ENCODE measurements at places on chromosomes 7 and 10.

DNA sequence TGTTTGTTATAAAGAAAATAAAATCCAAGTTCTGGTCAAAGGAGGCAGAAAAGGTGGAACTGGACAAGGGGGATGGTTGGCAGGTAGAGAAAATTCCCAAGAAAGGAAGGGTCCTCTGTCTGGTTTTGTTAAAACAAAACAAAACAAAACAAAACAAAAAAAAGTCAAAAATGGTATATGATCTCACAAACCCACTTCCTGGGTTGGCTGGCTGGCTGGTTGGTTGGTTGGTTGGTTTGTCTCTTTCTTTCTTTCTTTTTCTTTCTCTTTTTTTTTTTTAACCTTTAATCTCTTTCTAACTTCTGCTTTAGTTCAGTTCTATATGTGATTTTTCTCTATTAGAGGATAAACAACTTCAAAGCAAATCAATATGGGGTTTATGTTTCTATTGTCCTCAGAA is 41.1 kb upstream of the CPN1 start:
- no peak for DNase-seq

DNA sequence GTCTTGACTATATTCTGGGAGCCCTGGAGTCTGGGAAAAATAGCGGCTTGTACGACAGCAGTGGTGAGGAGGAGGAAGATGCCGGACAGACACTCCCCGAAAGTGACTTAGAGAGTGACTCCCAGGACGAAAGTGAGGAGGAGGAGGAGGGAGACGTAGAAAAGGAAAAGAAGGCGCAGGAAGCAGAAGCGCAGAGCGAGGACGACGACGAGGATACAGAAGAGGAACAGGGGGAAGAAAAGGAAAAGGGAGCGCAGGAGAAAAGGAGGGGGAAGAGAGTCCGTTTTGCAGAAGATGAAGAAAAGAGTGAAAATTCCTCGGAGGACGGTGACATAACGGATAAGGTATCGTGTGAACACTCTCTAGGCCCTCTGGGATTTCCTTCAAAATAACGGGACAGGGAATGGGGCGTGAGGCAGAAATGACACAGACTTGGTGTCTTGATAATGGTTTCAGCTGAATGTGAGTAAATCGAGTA is 908 bp downstream of the NOM1 start:
- no peak for DNase-seq

- no peak for DNase-seq
These were observed 27.4 kb upstream of the DGKI start for GRCh38 chr7:137873979-137874777.

- DNase-seq, result no peak
These were observed 123.1 kb downstream of the POLR1F start for GRCh38 chr7:19585761-19586160.

- DNase-seq, result no peak
These were observed 229.7 kb downstream of the CACNB2 start for GRCh38 chr10:18369859-18370473.

GRCh38 chr10:15112657-15113056 is 15.5 kb downstream of the RPP38 start:
- DNase-seq, result no peak

DNA sequence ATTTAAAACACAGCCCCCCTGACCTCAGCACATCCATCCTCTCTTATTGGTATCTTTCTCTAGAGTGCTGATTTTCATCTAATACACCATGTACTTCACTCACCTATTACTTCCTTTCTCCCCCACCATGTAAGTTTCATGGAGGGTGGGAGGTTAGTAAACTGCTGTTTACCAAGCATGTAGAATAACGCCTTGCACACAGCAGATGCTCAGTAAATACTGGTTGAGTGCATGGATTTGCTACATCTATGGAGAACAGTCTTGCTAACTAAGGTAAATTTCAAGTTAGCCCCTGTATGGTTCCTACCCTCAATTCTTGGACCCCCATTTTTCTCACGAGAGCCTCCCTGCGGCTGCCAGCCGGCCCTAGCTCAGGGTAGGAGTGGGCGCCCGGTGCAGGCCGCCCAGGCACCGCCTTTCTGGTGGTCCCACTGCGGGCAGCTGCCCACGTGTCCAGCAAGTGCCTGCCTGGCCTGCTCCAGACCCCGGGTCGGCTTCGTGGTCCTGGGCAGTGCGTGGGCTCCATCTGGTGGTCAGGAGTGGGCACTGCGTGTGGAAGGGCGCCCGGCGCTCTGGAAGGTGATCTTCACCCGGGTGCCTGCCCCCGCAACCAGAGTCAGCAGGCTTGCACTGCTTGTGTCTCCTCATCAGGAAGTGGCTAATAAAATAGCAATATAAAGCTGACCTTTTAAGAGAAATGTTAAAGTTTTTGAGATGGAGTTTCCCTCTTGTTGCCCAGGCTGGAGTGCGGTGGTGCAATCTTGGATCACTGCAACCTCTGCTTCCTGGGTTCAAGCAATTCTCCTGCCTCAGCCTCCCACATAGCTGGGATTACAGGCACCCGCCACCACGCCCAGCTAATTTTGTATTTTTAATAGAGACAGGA is 63.4 kb upstream of the DNAJB6 start:
- DNase-seq, result no peak

- DNase-seq, result no peak
These were observed 554.1 kb downstream of the TNS3 start for GRCh38 chr7:47027695-47028240.

GRCh38 chr7:18040196-18040595 is 12.6 kb upstream of the PRPS1L1 start:
- DNase-seq, result no peak

- DNase-seq, result no peak
These were observed 47.7 kb downstream of the CDK6 start for GRCh38 chr7:92788559-92789183.

GRCh38 chr10:7485799-7486198 is 75.0 kb upstream of the SFMBT2 start:
- no peak for DNase-seq

DNA sequence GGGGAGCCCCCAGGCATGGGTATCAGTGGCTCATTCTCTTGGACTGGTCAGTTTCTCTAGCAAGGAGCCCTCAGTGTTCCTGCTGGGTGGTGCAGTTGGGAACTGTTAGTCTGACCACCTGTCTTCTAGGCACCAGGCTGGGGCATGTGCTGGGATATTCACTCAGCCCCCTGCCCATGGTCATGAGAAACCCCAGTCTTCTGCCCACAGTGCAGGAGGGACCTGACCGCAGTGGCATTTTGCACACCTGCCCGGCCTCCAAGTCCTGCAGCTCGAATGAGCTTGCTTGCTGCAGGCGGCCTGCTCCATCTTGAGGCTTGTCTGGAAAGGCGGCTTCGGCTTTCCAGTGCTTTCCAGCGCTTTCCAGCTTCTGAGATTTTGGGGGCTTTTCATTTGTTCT is 36.3 kb downstream of the CUX1 start:
- no peak for DNase-seq

DNA sequence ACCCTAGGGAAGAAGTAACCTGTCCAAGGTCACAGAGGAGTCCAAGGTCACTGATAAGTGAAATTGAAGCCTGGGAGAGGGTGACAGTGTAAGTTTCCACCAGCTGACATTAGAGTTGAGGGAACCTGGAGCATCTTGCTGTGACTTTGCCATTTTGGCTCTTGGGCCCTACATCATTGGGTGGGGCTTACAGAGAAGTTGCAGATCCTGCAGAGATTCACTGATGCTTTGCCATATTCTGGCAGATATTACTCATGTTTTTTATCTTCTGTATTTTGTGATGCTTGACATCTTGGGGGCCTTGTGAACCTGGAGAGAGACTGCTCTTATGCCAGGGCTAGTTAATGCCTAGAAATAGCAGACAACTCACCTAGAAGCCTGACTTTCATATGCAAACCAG is 36.5 kb downstream of the SMKR1 start:
- DNase-seq, result no peak

- no peak for DNase-seq
These were observed 60.1 kb upstream of the IFRD1 start for GRCh38 chr7:112390167-112390566.

- no peak for DNase-seq
These were observed 289.4 kb downstream of the DNAJB6 start for GRCh38 chr7:157625973-157626742.

DNA sequence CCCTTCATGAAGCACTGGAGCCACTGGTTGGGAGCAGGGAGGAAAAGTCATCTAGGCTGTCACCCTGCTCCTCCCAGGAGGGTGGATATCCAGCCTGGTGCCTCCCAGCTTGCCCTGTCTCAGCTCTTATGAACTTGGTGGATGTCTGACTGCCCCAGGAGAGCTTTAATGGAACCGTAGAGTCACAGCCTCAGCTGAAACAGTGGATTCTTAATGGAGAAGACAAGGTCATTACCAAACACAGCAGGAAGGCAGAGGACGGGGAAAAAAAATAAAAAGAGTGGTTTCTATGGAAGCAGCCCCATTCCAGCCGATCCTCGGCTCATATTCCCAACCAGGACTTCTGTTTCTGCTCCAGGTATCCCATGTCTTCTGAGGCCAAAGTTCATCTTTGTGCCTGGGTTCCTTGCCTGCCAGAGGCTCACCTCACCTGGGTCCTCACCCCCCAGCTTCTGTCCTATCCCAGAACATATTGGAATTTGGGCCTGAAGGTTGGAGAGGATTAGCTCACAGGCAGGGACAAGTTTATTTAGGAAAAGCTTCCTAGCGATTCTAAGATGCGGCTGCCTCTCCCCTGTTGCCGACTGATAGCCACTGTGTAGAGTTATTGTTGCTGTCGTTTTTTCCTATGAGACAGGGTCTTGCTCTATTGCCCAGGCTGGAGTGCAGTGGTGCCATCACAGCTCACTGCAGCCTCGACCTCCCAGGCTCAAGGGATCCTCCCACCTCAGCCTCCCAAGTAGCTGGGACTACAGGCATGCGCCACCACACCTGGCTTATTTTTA is 15.6 kb downstream of the CCL26 start:
- no peak for DNase-seq

DNA sequence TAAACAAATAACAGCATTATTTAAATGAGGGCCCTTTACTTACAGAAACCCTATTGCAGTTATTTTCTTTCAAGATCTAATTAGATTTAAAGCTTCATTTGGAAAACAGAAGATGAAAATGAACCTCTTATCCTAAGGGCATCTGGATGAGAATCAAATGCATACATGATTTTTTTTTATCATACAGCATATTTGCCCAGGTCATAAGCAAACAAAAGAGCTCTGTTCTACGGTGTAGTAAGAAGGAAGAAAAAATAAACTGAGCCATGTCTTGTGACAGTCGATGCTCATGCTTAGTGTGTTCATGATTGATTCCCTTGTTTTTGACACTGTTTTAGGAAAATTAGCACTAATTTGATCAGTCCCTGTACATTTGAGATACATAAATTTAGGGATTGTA is 202.6 kb upstream of the RNF32 start:
- no peak for DNase-seq

- DNase-seq, result no peak
These were observed 438.3 kb downstream of the PLXDC2 start for GRCh38 chr10:20254497-20254896.

DNA sequence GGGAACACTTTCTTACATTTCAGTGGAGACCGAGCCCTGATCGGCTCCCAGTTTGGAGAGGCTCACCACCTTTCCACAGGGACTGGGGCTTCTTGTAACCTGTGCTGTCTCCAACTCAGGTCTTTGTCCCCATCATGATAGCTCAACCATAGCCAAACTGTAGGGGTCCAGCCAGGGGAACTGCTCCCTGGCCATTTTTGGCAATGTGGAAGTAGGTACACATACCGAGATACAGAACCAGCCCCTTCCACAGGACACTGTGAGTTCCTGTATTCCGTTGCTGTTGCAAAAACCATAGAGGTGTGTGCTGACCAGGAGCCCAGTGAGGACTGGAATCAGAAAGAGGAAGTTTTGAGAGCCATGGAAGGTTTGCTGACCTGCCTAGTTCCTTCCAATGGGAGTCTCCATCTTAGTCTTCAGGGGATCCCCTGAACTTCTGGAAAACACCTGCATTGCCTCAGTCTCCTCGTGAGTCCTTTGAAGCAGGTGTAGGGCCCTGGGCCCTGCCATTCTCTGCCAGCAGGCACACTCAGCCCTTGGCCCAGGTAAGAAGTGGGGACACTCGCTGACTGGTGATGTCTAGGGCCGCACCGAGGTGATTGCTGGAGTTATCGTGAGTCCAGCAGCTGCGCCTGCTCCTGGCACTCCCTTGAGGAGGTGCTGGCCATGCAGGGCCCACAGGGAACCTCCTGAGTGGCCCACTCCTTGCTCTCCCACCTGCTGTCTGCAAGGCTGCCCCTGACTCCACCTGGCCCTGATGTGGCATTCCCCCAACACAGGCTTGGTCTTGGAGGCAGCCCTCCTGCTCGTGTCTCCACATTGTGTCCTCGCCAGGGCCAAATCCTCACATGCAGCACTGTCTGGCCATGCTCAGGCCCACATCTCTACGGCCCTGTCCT is 11.2 kb downstream of the WDFY4 start:
- no peak for DNase-seq

DNA sequence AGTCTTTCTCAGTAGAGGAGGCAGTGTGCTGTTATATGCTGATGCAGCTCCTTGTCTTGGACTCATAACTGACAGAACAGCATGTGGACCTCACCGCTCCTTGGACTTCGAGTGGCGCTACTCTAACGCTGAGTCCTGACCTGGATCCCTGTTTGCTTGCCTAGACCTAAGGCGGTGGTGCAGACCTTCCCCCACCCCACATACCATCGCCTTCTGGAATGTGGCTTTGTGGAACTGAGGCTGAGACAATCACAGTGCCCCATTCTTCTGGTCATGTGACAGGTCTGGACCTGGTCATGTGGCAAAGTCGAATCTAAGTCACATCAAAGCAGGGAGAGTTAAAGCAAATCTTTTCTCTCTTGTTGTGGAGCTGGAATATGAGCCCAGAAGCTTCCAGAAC is 190.7 kb upstream of the MKI67 start:
- no peak for DNase-seq

DNA sequence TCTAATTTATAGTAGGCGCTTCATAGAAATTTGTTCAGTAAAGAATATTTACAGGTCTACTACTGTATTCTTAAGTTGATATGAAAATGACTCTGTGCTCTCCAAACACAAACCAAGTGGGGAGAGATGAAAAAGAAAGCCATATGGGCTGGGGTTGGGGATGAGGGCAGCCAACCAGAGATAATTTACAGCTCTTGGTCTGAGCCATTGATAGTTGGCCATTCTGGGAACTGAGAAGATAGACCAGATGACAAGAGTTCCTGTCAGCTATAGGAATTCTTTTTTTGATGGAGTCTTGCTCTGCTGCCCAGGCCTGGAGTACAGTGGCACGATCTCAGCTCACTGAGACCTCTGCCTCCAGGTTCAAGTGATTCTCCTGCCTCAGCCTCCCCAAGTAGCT is 57.4 kb downstream of the LAMB4 start:
- no peak for DNase-seq
